OCI-LY7 (cell line): ENCODE measurements at places on chromosomes 7 and 10.
A peak's percentile ranks its signal among the peaks of the same experiment; 100 is the strongest.

DNA sequence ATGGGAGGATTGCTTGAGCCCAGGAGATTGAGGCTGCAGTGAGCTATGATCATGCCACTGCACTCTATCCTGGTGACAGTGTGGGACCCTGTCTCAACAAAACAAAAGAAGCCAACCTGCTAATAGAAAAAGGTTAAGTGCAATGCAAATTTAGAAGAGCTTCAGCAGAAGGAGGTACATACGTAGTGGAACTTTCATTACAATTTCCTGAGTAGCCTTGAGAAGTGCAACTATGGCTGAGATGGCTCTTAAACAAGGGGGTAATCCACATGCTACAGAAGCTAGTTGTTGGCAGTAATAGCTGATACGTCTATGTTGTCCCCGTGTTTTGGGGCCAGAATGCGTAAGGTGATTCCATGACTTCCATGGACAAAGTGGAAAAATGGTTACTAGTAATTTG is 10.7 kb upstream of the NT5C3A start:
- no peak for DNase-seq

DNA sequence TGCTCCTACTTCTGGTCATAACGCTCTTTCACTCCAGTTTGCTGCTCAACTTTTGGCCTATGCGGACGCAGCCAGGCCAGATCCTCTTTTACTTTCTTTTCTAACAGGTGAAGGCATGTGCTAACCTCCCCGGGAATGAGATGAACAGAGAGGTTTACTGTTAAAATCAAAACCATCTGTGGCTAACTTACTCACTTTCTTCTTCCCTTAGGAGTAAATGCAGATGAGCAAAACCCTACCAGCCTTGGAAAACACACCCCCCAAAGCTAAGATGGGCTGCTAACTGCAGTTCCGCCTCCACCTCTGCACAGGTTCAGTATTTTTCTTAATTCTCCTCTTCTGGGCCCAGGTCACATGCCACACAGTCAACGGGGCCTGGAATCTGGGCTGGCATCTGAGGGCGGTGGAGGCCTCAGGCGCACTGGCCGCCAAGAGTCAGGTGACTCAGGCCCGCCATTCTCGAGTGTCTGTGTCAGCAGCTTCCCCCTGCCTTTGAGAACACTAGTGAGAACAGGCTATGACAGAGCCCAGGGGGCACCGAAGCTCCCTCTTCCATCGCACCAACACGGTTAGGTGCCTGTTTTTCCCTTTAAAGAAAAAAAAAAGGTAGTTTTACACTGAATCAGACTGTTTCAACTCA is 11.1 kb downstream of the FAM53B start:
- DNase-seq, result no peak

DNA sequence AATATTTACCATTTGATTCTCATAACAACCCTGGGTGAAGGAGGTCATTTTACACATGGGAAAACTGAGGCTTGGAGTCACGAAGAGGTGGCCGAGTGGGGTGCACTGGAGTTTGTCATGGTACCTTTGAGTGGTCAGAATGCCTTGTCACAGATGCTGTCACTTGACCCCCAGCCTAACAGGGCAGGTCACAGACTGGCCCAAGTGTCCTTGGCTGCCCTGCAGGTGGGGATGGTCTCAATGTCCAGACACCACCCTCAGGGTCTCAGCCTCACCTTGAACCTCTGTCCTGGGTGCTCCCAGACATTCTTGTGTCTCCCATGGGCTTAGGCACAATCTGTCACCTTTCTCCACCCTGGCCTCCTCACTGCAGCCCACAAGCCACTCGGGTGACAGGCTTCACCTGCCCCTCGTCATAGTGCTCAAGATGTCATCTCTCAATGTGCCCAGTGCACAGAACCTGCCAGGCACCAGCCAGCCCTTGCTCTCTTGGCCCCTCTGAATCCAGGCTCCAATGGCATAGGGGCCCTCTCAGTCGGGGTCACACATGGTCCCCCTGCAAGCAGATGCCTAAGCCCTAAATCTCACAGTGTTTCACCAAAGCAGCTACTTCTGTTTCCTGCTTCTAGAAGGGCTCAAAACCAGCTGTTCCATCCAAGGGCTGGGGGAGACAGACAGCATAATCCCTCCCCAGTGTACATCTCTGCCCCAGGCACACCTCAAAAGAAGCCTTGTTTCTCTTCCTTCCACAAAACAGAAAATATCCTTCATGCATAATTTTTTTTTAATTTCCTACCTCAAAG is 76.8 kb upstream of the NANOS1 start:
- DNase-seq, result no peak

DNA sequence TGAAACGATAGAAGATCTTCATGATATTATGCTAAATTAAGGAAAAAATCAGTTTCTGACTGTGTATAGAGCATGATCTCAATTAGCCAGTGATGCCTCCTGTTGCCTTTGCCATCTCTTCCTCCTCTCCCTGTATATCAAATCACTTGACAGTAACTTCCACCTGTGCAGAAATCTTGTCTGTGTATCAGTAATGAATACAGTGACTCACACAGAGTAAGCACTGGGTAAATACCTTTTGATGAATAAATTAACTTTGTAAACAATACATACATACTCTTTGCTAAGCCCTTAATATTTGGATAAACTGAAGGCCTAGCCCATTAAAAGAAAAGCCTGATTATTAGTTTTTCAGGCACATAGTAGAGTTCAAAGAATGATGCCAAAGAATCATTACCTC is 610.6 kb upstream of the NRP1 start:
- no peak for DNase-seq

DNA sequence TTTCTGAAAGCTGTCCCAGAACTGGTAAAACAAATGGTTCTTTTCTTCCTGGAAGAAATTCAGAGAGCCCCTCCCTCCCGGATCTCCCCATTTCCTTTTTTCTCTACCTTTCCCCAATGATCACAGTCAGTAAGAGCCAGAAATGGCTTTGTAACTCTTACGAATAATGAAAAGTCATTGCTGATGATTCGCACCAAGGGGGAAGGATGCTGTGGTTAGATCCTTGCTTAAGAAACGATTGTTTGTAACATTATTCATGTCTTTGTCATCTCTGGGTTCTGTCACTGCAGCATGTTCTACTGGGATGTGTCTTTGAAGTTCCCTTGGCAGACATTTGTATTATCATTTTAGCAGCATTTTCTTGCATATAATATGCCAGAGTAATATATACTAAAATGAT is 138.9 kb downstream of the CACNB2 start:
- DNase-seq, result no peak

- no peak for DNase-seq
Observed at GRCh38 chr10:104922810-104923209, 281.7 kb downstream of the SORCS3 start.

DNA sequence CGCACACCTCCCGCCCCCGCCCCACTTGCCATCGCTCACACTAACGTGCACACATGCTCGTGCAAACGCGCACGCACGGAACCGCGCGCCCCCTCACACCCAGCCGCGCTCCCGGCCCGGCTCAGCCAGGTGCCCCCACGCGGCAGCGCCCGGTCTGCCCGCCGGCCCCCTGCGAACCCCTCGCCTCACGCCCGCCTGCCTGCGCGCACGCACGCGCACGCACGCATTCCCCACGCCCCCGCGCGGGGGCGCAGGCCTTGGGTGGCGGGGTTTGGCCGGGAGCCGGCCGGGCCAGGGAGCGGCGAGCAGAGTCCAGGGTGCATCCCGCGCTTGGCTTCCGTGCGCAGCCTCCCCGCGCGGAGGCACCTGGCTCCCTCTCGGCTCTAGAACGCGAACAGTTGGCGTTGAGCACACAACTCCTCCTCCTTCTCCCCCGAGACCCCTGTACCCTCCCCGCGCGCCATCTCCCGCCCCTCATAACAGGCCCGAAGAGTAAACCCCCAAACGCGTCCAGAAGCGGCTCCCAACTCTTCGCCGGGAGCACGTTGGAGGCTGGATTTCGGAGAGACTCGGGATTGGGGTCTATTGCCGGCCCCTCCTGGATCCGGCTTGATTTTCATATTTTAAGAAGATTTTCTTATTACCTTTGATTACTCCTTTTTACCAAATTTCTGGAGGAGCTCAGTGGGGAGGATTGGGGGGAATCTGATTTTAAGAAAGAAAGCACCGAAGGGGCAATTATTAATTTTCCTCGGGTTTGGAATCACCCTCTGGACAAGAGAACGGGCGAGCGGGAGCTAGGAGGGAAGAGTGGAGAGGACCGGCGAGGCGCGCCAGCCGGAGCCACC is 527 bp upstream of the SORCS3 start:
- no peak for DNase-seq

- DNase-seq, result no peak
Observed at GRCh38 chr7:27889800-27890199, 149.8 kb downstream of the TAX1BP1 start.

GRCh38 chr7:35906191-35906908 is 105.5 kb downstream of the SEPTIN7 start:
- peak; percentile 82 for DNase-seq

DNA sequence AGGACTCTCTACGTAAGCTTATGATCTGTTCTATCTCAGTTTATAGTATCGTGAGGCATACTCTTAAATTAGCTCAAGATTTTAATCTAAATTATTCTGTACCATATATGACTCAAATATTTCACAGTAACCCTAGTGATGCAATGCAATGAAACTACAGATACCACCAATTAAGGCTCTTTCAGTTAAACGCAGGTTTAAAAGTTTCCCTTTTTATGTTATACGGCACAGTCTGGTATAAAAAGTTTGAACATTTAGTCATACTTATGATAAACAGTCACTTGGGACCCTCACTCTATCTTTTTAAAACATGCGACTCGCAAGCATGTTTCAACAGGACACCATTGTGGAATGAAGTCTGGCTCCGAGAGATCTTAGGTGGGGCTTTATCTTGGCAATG is 107.2 kb downstream of the CDK6 start:
- DNase-seq, result no peak

DNA sequence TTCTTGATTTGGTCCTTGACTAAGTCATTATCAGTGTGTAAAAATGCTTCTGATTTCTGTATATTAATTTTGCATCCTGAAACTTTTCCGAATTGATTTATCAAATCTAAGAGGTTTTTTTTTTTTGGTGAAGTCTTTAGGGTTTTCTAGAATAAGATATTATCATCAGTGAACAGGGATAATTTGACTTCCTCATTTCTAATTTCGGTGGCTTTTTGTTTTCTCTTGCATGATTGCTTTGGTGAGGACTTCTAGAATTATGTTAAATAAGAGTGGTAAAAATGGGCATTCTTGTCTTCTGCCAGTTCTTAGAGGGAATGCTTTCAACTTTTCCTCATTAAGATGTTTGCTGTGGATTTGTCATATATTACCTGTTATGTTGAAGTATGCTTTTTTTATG is 170.5 kb downstream of the CCDC7 start:
- DNase-seq, result no peak

DNA sequence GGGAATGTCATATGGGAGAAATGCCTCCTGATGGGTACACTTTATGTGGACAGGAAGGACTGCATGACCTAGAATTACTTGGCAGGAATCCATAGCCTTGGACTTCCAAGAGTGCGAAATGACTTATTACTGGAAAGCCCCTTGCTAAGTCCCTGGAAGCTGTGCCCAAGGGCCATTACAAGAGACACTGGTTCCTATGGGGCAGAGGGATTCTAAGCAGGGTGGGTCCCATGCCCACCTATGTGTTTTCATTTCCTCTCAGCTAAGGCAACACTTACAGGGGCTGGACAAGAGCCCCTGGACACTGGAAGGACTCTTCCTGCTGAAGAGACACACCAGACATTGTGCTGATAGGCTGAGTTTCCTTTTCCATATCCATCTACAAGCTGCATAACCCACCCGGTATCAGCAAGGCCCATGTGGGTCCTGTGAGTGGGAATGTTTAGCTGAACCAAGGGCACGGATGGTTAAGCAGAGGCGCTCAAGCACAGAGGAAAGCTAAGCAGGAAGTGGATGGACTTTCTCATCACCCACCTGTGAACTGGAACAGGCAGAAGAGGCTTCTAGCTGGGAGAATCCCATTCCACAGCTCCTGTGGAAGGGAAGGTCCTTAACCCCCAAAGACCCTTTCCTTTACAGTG is 56.2 kb downstream of the XPNPEP1 start:
- DNase-seq, result no peak

GRCh38 chr10:22174442-22174841 is 43.4 kb downstream of the EBLN1 start:
- DNase-seq, result no peak

GRCh38 chr10:43816351-43817321 is 168.0 kb upstream of the ZNF32 start:
- DNase-seq, result peak; percentile 51

GRCh38 chr7:132677918-132678317 is 101.6 kb upstream of the PLXNA4 start:
- no peak for DNase-seq

DNA sequence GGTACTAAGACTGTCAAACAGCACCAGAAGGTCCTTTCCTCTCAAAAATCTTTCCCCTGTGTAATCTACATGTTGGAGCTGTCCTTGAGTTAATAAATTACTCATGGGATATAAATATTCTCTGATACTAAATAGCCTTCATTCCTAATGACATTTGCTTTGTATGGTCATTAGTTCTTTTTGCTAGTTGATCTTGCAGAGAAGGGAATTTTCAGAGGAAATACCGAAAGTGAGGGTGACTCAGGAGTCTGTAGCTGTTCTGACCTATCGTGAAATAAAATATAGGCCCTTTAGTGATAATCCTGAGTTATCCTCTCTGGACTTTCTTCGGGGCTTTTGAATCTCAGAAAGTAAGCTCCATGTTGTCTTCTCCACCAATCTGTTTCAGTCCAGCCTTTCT is 19.4 kb upstream of the CLDN12 start:
- no peak for DNase-seq

DNA sequence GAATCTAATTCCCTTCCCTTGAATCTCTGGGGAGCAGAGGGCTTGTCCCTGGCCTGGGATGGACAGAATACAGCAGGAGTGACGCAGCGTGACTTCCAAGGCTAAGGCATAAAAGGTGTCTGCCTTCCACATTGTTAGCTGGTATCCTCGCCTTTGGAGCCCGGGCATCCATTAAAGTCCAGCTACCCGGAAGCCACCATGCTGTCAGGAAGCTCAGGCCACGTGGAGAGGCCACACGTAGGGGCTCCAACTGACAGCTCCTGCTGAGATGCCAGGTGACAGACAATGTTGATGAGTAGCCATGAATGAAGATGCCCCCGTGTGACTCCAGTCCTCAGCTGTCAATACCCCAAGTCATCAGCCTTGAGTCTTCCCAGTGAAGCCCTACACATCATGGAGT is 99.9 kb downstream of the OAT start:
- DNase-seq, result no peak

DNA sequence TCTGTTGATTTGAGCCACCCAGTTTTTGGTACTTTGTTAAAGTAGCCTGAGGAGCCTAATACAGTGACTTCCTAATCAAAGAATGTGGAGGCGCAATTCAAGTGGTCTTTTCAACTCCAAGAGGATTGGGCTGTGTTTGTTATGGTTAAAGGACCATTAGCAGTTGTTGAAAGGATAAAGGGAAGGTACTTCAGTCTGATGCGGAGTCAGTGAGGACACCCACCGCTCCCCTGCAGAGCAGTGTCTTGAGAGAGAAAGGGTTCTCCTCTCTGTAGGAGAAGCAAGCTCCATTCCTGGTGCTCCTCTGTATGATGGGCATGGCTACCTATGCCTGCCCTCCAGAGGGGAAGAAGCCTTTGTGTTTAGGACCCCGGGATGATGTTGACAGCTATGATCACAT is 590.6 kb upstream of the C7orf33 start:
- DNase-seq, result no peak

GRCh38 chr10:7651853-7652470 is 14.8 kb downstream of the ITIH5 start:
- DNase-seq, result no peak

- no peak for DNase-seq
Observed at GRCh38 chr10:85623758-85624157, 742.8 kb downstream of the GRID1 start.
